Effector CD8-positive, alpha-beta T cell (primary cell): ENCODE measurements at places on chromosomes 1 and 21.

DNA sequence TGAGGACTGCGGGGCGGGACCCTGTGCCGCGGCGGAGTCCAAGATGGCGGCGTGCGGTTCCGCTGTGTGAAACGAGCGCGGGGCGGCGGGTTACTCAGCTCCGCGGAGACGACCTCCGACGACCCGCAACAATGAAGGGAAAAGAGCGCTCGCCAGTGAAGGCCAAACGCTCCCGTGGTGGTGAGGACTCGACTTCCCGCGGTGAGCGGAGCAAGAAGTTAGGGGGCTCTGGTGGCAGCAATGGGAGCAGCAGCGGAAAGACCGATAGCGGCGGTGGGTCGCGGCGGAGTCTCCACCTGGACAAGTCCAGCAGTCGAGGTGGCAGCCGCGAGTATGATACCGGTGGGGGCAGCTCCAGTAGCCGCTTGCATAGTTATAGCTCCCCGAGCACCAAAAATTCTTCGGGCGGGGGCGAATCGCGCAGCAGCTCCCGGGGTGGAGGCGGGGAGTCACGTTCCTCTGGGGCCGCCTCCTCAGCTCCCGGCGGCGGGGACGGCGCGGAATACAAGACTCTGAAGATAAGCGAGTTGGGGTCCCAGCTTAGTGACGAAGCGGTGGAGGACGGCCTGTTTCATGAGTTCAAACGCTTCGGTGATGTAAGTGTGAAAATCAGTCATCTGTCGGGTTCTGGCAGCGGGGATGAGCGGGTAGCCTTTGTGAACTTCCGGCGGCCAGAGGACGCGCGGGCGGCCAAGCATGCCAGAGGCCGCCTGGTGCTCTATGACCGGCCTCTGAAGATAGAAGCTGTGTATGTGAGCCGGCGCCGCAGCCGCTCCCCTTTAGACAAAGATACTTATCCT, 430 bp downstream of the RBM15 start:
- DNase-seq: peak; percentile 42

GRCh38 chr1:3884966-3885365, 15.1 kb downstream of the C1orf174 start:
- no peak for DNase-seq

GRCh38 chr1:119874186-119874585, 22.1 kb downstream of the ADAM30 start:
- no peak for DNase-seq

GRCh38 chr1:226619031-226619430, 70.5 kb downstream of the STUM start:
- no peak for DNase-seq

DNA sequence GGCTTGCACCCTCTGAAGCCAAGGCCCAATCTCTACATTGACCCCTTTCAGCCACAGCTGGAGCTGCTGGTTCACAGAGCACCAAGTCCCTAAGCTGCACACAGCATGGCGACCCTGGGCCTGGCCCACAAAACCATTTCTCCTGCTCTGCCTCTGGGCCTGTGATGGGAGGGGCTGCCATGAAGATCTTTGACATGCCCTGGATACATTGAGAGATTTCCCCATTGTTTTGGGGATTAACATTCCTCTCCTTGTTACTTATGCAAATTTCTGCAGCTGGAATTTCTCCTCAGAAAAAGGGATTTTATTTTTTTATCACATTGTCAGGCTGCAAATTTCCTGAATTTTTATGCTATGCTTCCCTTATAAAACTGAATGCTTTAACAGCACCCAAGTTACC, 235.8 kb downstream of the COL11A1 start:
- no peak for DNase-seq

DNA sequence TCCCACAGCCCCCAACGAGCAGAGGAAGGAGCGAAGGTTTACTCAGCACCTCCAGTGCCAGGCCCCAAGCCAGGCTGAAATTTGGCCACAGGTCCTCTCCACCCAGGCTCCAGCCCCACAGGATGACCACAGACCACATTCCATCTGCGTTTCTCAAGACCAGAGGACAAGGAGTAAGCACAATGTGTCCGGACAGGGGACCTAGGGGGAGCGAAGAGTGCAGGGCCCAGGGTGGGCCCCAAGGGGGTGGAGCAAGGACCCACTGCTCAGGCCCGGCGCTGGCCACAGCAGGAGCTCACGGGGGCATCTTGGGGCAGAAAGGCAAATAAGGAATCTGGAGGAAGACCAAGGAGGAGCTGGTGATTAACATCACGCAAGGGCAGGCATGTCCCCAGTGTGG, 100.5 kb downstream of the NPHP4 start:
- no peak for DNase-seq

DNA sequence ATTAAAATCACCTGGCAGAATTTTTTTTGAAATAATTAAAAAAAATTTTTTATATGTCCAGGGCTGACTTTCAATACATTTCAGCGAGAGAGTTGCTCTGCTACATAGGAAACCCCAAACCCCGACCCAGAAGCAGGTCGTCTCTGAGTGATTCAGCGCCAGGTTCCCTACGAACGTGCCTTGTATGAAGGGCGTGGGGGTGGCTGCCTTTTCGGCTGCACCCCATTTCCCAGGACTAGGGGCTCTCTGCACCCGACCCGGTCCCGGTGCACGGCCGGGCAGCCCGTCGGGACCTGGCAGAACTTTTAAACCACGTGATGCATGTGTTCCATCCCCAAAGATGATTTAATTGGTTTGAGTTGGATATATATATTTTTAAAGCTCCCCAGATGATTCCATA, 15.8 kb upstream of the SCYL3 start:
- no peak for DNase-seq

DNA sequence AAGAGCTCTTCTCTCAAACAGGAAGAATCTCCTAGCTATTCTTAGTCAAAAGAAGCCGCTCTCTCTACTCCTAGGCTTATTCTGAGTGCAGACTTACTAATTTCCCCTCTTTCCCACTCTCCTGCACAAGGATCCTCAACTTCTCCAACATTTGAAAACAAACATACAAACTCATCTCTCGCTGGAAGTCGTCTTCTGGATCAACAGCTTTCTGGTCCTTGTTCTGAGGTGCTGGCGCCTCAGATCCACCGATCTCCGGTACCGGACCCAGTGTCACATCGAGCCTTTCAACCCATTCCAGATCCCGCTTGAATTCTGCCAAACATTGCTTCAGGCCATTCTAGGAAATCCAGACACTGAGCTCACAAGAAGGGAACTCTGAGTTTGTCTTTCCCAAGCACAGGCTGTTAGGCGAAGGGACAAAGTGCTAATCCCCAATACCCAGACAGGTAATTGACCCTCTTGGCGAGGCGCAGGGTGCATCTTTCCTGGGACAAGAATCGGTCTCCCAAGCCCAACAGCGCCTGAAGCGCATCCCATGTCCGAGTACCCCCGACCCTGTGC, 696 bp downstream of the EBNA1BP2 start:
- no peak for DNase-seq

GRCh38 chr1:33640114-33640660, 167.7 kb downstream of the ZSCAN20 start:
- DNase-seq: no peak

- no peak for DNase-seq
These were observed 126.2 kb upstream of the COL6A1 start for GRCh38 chr21:45855248-45855811.

DNA sequence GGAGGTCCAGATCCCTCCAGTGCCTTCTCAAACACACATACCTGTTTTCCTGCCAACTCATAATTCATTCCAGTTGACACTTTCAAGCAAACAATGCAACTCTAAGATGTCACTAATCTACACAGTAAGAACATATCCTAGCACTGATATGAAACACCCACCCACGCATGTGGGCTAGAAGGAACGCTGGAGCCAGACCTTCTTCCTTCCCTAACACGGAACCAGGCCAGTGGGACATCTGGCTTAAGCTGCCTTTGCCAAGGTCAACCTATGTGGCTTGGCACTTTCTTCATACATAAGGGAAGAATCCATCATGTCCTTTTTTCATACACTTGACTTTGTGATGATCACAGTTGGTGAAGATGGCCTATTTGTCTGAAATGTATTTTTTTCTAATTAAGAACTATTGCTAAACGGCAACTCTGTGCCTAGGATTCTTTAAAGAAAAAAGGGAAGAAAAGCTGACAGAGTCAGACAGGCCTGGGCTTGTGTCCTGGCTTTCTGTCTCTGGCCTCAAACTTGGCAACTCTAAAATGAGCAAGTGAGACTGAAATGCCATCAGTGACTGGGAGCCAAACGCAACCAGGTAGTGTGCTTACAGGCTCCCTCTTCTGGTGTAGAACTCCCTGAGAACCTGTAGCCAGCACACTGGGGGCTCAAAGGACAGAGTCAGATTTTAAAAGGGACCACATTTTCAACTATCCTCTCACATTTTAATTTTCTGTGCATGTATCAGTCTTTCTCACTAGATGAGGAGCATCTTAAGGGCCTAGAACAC, 92.6 kb upstream of the BEND5 start:
- DNase-seq: no peak

DNA sequence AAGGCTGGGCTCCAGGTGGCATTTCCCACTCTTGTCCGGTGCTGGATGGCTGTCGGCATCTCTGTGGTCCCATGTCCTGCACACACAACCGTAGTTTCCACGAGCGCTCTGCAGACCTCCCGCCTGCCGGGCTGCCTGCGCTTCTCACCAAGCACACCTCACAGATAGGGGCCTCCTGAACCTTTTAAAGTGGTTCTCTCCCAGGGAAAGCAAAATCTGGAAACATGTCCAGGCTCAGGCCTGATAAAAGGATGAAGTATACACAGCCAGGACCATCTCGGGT, 46.2 kb downstream of the CAPN9 start:
- DNase-seq: no peak

- no peak for DNase-seq
These were observed 12.5 kb downstream of the TMEM81 start for GRCh38 chr1:205071801-205072200.

DNA sequence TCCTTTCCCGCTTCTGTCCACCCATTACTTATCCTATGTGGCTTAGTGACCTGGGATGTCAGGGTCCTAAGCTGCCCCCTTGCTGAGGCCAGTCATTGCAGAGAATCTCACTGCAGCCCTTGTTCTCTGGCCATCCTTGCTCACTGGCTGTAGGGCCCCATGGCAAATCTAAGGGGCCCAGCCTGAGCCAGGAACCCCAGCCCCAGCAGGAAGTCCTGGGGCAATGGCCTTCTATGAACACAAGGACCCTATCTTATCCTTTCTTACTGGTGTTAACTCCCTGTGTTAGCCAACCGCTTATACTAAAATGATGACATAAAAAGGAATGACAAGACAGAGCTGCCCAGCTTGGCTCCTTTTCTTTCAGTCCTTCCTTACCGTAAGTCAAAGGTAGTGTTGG, 29.9 kb downstream of the DHCR24 start:
- DNase-seq: no peak

DNA sequence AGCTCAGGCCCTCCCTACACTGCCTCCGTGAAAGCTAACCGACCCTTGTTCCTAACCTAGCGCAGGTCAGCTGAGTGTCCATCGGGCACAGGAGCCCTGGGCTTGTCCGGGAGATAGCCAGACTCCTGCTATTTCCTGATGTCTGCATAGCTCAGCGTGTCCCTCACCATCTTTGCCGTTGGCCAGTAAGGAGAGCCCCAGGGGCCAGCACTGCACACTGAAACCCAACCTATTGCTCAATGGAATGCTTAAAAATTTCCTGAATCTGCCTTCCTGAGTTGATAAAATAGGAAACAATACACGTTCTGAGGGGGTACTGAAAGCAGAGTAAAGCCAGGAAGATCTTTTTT, 2.2 kb downstream of the RUNX1 start:
- no peak for DNase-seq

DNA sequence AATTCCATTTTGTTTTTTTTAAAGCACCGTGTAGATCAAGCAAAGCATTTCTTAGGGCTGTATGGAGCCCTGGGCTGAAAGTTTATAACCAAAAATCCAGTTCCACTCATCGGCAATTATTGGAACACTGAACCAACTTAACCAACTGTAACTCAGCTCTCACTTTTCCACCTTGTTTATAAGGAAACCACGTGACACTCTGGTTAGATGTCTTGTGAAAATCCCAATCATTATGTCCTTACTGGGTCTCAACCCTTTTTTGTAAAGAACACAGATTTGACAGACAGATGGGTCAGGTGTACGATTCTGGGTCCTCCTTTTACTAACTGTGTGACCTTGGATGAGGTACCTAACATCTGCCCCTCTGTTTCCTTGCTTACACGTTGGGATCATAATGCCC, 6.2 kb downstream of the PLA2G5 start:
- DNase-seq: no peak

- no peak for DNase-seq
These were observed 17.6 kb downstream of the PAXBP1 start for GRCh38 chr21:32753818-32754585.

DNA sequence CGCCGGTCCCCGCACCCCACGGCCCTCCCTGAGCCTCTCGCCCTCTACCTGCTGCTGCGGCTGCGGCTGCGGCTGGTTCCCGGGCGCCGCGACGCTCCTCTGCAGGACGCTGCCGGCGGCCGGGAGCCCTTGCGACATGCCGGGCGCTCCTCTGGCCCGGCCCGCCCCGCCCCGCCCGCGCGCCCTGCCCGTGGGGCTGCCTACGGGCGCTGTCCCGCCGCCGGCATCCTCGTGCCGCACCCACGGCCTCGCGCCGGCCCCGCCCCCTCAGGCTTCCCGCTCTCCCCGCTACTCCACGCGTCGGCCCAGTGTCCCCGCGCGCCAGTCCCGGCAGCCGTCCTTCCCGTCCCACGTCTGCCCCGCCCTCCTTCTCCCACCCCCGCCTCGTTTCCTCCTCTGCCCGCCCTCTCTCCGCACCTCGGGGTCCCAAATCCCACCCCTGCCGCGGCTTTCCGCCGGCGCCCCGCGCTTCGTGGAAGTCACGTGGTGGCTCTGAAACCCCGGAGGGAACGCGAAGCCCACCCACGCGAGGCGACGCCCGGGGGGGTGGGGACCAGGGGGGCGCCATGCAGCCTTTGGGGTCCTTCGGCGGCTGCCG, at the start of gene BATF3:
Gene BATF3 (minus strand): TSS at position 216 of the 598 bp plus-strand sequence. CDS start 78 bp downstream, at position 138.
- DNase-seq: peak; percentile 48

GRCh38 chr1:25135909-25136308, 96.4 kb downstream of the SYF2 start:
- no peak for DNase-seq

- no peak for DNase-seq
These were observed 15.0 kb downstream of the CRNN start for GRCh38 chr1:152398812-152399698.

GRCh38 chr21:41152147-41152546, 15.8 kb upstream of the BACE2 start:
- no peak for DNase-seq

GRCh38 chr1:201261771-201262547, 21.3 kb upstream of the PKP1 start:
- DNase-seq: no peak

DNA sequence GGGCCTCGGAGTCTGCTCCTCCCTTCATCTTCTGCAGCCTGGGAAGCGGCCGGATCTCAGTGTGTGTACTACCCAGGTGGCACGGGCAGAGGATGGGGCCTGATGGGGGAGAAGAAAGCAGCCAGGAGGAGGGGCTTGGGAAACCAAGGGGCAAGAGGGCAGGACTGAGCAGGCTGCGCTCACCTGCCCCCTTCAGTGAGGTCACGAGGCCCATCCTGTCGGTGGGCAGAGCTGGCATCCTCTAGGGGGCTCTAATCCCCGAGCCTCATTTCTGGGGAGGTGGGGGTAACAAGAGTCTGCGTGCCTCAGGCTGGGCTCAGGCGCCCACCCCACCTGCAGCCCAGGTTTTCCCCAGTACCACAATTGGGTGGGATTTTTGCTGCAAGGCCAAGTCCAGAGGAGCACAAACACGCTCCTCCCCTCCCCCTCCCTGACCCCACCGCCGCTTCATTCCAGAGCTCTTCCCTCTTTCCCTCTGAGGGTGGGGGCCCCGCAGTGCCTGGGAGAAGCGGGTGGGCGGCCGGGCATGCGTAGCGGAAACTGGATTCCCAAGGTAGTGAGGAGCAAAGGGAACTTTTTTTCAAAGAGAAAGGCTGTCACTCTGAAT, 1.8 kb upstream of the WNT3A start:
- no peak for DNase-seq
